ENCODE measurements at places on chromosomes 11 and 22. TPM values are rescaled to one million over a fixed set of nuclear protein-coding genes. Genes with fewer than 3 reads are reported as not detected.
A peak's percentile ranks its signal among the peaks of the same experiment; 100 is the strongest.

Gene TRIM6
- total RNA-seq: 2.1 TPM

Gene GPR83
- 0.09 TPM for total RNA-seq

Gene CARNS1
- 78.4 TPM for total RNA-seq

Gene SIRT3
- 19.0 TPM for total RNA-seq

Gene LDLRAD3
- 5.0 TPM for total RNA-seq

Gene GGTLC2
- total RNA-seq: not detected

Gene FKBP2
- total RNA-seq: 120 TPM

Gene ISX
- not detected for total RNA-seq

Gene EMSY
- 18.3 TPM for total RNA-seq

DNA sequence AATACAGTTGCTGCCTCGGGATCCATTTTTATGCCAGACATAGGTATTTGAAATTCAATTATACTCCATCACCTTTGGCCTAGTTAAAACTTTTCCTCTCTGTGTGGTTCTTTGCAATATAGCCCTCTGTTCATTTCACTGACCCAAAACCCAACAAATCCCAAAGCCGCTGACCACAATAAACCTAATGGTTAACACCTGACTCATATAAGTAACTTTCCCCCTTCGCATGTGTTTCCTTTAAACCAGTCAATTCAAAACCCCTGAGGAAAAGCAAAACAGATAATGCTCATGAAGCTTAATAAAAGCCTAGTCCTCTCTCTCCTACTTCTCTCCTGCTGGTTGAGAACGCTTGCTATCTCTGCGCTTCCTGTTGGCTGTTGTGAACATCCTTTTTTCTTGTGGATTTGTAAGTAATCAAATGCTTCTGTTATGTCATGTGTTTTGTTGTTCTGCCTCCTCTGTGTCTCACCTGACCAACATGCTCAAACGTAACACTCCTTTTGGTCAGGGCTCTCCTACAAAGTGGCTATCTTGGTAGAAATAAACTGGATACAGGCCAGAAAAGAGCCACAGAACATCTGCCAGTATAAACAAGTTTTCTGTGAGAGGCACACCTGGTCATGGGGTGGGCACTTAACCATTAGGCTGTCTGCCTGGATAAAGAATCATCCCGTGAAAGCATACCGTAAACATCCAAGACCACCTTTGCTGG is 652.6 kb downstream of the METTL15 start:
- DNase-seq: no peak

GRCh38 chr11:115502636-115503082 is 1.6 kb downstream of the CADM1 start:
- DNase-seq: no peak

DNA sequence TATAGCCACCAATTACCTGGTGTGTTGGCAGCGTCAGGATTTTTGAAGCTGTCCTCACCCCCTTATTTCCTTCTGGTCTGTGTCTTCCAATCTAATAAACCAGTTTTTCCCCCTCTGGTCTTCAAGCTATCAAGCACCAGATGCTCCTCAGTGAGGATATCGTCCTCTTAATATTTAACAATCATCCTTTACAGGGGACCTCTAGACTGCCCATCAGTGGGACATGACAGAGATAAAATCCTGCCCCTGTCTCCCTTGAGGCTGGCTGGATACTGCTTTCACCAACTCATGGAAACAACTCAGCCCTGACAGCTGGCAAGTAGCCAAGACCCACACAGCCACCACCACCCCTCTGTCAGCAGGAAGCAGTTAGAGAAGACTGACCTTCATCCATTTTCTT is 421.0 kb upstream of the API5 start:
- no peak for DNase-seq

DNA sequence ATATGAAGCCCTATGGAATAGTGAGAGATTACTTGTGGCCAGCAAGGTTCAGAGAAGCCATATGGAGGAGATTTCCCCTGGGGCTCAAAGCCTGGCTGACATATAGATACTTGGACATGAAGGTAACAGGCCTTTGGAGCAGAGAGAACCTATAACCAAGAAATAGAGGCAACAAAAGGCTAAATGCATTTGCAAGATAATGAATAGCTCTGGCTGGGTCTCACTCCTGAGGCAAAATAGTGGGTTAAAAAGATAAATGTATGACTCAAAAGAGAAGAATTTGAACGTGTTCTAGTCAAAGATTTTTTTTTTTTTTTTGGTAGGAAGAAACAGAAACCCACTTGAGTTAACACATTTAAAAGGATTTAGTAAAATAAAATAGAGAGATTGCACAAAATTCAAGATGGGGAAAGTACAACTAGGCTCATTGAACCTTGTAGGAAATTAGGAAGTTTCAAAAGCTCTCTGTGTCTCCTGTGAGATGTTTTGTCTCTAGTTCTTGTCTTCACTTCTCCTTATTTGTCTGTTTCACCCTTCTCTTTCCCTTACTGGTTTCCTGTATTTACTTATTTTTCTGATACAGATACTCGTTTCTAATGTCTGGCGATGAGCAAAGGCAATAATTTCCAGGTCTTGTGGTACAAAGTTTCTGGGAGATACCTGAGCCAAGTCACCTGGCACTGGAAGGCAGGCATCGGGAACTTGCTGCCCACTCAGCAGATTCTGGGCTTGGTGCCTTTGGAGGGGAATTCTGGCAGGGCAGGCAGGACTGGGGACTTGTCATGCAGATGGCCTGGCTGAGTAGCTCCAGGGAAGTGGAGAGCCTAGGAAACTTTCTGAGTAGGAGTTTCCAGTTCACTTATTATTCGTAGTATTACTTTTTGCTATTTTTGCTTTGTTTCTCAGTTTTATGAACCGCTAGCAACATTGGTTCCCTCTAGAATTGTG is 49.2 kb upstream of the SESN3 start:
- DNase-seq: no peak

DNA sequence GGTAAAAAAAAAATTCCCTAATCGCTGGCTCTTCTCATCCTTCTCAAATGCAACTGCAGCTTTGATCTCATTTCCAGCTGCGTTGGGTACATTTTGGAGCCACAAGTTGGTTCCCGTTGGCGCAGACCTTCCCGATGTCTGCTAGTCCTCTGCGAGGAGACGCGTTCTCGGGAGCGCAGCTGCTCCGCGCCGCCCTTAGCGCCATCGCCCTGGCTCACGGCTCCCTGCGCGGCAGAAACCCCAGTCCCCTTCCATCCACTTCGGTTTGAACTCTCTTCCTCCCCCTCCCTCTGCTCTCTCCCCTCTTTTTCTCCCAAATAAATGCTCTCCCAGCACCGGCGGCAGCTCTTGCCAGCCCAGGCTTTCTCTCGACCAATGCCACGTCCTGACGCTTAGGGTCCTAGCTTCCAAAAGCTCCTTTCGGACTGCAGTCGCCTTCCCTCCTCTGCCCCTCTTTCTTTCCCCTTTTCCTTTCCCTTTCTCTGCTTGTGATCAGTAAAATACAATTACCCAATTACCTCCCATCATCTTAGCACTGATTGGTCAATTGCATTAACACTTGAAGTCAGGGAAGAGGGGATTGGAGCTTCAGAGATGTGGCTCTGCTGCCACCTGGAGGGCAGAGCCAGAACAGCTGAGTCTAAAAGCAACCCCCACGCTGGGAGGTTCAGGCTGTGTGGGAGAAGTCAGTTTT is 1165.7 kb downstream of the LRRC4C start:
- DNase-seq: peak; percentile 57

DNA sequence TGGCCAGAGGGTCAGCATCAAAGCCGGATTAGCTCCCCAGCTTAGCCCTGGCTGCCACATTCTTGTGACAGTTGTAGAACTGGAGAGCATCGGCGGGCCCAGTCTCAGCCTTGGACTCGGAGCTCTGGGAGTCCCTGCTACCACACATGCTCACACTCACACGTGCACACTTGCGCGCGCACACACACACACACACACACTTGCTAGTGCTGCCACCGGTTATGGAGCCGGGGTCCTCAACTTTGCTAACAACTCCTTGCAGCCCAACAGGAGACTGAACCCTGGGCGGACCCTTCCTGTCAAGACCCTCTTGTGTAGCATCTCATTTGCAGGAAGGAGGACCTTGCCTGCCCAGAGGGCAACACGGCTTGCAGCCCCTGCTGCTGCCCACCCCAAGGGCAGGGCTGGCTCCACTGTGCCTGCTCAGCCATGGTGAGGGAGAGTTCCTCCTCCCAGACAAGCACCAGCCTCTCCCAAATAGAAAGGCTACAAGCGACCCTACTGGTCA is 107.6 kb downstream of the WNT7B start:
- no peak for DNase-seq

- DNase-seq: no peak
Measured at GRCh38 chr22:30564045-30564760, 10.3 kb downstream of the GAL3ST1 start.

DNA sequence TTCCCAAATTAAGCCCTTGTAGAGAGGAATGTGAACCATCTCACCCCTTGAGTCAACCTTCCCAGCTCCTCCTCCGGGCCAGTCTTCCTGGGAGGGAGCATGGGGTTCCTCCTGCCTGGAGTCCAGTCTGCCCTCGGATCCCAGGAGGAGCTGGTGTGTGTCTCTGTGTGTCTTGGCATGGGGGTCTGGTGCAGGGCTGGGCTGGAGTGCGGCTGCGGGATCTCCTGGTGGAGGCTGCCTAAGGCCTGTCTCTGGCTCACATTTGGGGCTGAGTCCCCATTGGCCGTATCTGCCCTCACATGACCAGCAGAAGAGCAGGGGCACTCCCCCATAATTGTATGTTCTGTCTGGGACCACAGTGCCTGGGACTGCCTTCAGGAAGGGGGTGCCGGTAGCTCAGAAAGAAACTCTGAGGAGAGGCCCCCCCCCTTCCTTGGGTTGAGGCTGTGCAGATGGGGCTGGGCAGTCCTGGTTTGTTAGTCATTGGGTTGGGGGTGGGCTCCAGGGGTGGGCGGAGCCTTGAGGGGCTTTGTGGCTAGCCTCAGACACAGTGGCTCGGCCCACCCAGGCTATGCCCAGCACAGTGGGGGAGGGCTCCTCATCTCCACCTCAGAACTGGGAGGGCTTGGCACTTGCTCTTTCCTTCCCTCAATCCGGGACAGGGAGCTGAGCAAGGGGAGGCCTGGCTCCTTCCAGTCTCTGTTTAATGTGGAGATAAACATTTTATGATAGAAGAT is 2.9 kb downstream of the C1QTNF5 start:
- DNase-seq: no peak

DNA sequence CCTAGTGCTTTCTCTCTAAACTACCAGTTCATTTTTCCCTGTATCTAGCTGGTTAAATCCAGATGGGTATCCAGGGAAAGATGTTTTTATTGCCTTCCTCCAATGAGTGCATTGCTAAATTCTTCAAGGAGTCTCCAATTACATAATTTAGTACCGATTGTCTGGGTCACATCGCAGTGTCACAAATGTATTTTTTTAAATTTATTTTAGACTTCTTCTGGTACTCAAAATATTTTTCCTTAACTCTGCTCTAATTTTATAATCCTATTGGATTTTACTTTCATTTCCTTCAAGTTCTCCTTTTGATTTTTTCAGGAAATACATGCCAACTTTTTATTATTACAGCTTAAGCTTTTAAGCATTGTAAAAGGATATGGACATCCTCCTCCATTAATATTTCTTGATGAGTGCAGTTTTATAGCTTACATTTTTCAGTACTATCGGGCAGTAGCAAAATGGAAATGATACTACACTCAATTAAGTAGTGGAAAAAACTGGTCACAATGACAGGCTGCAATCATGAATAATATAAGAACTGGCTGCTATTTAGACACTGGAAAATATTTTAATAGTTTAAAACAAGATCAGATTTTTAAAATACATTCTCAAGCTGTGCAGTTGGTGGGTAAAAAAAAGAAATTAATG is 20.3 kb downstream of the BBOX1 start:
- DNase-seq: no peak

DNA sequence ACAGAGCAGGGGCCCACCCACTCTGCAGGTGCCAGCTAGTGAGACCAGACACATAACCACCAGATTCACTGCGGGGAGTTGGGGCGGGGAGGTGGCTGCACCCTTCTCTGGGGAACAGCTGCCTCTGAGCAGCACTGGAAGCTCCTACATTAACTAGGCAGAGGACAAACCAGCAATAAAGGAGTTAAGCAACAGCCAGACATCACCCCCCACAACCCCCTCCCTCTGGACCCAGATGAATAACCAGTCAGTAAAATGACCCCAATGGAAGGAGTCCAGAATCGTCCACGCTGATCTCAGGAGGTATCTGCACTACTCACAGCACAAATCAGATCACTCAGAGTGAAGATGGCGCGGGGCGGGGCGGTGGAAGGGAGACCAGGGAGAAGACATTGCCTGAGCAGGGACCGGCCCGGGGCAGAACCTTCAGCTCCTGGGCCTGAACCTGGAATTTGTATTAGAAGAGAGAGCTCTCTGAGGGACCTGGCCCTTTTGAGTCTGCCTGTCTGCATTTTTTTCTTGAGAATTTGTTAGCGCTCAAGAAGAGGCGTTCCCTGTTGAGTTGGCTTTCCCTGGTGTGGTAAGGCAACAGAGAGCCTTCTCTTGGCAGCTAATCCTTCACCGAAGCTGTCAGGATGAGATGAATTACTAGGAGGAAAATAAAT is 125.5 kb upstream of the NCAM1 start:
- DNase-seq: no peak

GRCh38 chr11:43955381-43956118 is 13.1 kb downstream of the C11orf96 start:
- DNase-seq: no peak

DNA sequence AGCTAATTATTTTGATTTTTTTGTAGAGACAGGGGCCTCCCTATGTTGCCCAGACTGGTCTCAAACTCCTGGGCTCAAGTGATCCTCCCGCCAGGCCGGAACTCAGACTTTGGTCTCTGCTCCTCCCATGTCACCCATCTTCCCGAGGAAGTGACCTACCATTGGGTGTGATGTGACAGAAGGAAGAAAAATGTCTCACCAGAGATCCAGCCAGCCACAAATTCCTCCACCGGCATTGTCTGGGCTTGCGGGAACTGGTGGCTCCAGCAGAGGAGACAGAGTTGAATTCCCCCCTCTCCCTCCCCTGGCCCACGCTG is 772 bp downstream of the SLC25A45 start:
- DNase-seq: peak; percentile 93

- peak; percentile 51 for DNase-seq
Measured at GRCh38 chr11:10314199-10315072, 9.6 kb downstream of the ADM start.

GRCh38 chr11:130631119-130631518 is 182.7 kb downstream of the ADAMTS15 start:
- no peak for DNase-seq

DNA sequence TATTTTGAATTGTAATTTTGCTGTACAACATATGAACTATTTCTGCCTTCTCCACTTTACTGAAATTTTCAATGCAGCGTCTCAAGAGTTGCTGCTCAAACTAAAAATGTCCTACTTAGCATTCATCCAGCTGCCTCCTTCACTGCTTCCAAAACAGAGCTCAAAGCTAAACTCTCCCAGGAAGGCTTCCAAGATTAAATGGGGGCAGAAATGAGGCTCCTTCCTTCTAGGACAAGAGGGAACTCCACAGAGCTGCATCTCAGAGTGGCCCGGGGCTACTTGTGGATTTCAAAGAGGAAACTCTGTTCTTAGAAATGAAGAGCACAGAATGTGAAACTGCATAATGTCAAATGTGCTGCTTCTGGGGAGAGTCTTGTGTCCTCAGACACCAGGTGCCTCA is 295.9 kb upstream of the NCAM1 start:
- DNase-seq: no peak
